Midbrain (tissue), 1 donor: ENCODE measurements at places on chromosomes 1 and 21.
A peak's percentile ranks its signal among the peaks of the same experiment; 100 is the strongest.

- DNase-seq: no peak
These were observed 97.1 kb downstream of the AK5 start for GRCh38 chr1:77378723-77379535.

- no peak for DNase-seq
These were observed 608.5 kb downstream of the SMYD3 start for GRCh38 chr1:245898581-245898980.

GRCh38 chr1:211343607-211344006 is 17.0 kb downstream of the TRAF5 start:
- no peak for DNase-seq

DNA sequence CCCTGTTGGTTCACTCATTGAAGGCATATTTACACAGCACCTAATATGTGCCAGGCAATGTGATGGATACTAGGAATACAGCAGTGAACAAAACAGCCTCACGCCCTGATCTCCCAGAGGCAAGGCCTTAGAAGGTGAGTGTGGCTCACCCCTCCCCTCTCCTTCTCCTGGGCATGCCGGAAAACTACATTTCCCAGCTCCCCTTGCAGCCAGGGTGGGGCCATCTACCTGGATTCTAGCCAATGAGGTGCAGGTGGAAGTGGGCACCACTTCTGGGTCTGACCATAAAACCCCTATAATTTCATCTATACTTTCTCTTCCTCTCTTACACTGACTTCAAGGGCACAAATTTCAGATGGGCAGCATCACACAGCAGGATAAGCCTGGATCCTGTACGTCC is 63.8 kb downstream of the FBXO2 start:
- DNase-seq: no peak

GRCh38 chr1:171204296-171204695 is 19.2 kb downstream of the FMO2 start:
- DNase-seq: no peak

DNA sequence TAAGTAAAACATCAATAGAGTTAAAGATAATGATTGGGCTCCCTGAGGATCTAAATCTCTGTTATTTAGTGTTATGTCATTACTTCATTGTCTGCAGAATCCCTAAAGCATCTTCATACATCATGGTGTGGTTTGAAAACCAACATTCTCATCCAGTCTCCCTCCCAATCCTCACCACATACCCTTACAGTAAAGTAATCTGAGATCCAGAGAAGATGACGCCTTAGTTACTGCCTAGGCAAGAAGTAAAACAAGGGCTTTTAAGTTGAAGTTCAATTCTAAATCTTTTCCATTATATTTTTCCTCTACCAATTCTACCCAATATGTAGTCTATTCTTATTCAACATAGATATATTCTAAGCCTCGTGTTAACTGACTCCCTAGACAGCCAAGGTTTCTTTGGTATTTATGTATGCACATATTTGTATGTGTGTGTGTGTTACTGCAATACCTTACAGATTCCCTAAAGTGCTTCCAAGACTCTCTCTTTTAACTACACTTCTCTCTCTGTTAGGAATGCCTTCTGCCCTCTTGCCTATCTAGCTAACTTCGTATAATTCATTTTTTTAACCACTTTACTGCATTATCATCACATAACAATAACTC is 17.3 kb downstream of the DPH5 start:
- DNase-seq: no peak

GRCh38 chr1:191582169-191582568 is 576.1 kb upstream of the RGS18 start:
- no peak for DNase-seq

GRCh38 chr21:44443891-44444285 is 11.4 kb upstream of the LRRC3 start:
- no peak for DNase-seq

DNA sequence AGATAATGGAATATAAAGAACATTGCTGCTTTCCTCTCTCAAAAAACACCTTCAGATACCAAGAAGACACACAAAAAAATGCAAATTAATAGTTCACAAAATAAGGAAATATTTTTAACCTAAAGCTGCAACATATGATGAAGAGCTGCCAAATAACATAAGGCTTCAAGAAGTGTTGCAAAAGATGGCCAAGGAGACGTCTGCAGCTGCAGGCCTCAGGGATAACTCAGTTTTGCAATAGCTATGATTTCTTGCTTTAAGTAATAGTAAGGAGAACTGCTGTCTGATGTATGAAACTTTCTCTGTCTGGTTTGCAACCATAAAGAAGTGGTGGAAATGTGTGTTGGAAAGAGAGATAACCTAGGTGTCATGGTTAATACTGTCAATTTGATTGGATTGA is 1237.5 kb downstream of the MRPL39 start:
- DNase-seq: no peak

DNA sequence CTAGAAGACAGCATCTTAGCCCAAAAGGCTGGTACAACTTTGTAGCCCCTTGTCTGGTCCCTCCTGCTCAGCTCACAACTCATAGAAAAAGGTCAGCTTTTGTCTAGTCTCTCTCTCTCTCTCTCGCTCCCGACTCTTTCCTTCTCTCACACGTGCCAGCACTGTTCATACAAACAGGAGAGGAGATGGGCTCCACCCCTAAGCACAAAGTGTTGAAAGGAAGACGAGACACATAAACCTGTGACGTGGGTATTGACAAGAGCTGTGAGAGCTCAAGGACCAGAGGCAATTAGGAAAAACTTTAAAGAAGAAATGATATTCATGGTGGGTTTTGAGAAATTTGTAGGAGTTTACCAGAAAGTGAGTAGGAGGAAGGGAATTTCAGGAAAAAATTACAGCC is 23.6 kb upstream of the KCNC4 start:
- no peak for DNase-seq

DNA sequence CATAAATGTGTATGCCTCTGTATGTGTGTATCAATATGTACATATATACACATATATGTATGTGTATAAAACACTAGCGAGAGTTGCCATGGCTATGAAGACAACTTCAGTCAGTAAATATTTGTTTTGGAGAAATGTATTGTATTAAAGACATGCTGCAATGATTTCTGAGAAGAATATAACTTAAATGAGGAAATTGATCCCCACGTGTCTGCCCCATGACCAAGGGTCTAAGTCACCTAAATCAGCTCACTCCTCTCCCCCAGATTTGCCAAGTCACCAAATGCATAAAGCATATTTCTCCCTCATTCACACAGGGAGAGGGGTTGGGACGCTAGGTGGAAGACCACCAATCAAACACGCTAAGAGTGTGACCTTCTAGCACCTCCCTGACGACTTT is 58.3 kb upstream of the LYST start:
- DNase-seq: no peak

- DNase-seq: no peak
These were observed 1103.3 kb upstream of the B3GALT2 start for GRCh38 chr1:194289569-194290266.

DNA sequence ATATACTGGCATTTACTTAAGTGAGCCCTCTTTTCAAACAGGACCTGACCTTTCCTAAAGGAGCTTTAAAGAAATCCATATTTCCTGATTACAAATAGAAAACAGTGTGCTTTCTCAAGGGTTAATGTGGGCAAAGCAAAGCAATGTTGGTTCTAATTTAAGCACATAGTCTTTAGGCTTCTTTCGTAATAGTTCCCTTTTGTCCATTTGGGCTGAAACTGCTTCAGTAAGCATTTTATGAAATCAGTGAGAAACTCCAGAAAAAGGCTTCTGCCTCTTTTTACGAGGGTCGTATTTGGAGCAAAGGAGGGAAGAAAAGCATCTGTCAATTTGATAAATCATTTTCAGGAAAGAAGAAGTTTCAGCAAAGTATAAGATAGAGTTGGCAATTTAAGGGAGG is 331.2 kb downstream of the KIF26B start:
- DNase-seq: peak; percentile 21

DNA sequence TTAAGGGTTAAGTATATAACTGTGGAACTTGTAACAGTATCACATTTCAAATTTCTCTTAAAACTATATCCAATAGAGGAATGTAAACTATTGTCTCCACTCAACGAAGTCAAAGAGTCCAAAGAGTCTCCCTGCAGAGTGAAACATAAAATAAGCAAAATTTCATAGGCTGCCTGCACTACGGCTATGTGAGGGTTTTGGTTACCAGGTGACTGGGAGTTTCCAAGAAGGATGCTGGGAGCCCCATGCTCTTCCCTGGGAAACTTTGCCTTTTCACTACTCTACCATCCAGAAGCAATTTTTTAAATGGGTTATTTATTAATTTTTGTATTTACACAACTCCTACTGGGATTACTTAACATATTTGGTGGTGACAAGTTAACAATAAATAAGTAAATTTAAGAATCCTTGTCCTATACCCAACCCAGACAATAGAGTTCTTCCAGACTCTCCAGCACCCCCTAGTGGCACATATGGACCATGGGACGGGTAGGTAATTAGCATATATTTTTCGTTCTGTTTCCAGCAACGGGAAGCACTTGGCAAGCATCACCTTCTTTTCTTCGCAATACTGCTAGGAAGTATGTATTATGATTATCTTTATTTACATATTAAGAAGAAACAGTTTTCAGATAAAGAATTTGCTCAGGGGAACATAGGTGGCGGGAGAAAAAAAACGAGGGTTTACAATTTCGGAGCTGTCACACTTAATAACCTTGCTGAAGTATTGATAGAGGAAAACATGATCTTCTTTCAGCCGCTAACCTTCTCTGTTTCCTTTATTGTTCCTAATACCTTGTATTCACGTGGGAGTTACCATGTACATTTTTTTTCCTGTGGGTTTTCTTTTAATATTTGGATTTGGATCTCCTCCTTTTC is 3.5 kb downstream of the FMO2 start:
- DNase-seq: peak; percentile 15

GRCh38 chr1:227548119-227548397 is 15.3 kb upstream of the ZNF678 start:
- no peak for DNase-seq

DNA sequence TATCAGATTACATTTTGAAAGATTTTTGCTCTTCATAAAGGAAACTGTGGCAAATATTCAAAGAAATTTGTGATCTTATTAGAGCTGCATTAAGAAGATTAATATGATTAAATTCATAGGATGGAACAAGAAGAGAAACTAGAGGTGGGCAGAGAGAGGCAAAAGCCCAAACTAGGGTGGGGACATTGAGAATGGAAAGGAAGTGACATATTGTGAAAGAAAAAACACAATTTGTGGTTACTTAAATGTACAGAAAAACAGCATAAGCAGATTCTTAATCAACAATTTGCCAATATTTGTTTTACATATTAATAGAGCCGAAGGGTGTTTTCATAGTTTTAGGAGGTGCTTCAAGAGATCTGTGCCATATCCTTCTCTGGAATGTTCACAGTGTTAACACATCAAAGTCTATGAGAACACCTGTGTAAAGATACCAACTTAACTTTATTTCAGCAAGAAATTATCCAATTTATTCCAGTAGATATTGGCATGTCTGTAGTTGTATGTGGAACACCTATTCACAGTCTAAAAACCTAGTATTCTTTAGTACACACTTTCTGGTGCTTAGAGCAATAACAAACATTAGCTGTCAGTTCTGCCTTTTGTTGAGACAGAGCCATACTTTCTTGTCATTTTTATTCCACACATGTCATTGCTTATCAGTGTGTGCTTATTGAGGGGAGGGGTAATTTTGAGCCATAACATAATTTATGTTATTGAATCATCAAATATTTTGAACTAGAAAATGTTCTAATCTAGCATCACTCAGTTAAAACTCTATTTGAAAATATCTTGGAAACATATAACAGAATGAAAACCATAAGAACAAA is 401.5 kb downstream of the PTPRC start:
- no peak for DNase-seq

GRCh38 chr1:3382326-3383057 is 72.0 kb upstream of the ARHGEF16 start:
- DNase-seq: no peak

GRCh38 chr1:110040548-110040947 is 6.1 kb downstream of the STRIP1 start:
- DNase-seq: no peak

DNA sequence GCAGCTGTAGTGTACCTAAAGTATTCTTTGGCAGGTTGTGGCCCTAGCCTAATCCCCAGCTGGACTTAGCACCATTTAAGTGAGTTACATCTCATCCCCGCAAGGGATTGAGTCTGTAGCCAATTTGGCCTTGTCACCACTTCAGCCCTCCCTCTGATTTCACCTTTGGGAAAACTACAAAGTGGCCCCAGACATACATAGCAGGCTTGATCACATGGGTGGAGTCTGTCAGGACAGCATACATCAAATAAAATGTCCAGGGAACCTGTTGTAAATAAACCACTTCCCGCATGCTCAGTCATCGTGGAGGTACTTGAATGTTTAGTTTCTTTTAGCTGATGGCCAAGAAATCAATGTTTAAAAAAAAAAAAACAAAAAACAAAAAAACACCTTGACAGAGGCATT is 142.5 kb downstream of the DHRS3 start:
- no peak for DNase-seq

DNA sequence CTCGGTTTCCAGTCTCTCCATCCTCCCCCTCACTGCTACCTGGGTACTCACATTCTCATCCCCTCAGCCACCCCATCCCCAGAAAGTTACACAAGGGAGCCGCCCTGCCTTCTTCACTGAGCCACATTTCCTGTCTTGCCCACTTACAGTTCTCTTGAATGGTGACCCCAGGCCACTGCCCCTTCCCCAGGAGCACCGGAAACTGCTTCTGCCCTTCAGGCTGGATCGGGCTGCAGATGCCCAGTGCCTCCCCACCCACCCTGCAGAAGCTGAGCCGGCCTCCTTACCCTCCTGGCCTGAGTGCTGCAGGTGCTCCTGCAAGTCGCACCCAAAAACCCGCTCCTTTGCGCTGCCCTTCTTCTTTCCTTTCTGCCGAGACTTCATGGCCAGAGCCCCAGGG is 450 bp downstream of the ARHGAP30 start:
- DNase-seq: no peak

DNA sequence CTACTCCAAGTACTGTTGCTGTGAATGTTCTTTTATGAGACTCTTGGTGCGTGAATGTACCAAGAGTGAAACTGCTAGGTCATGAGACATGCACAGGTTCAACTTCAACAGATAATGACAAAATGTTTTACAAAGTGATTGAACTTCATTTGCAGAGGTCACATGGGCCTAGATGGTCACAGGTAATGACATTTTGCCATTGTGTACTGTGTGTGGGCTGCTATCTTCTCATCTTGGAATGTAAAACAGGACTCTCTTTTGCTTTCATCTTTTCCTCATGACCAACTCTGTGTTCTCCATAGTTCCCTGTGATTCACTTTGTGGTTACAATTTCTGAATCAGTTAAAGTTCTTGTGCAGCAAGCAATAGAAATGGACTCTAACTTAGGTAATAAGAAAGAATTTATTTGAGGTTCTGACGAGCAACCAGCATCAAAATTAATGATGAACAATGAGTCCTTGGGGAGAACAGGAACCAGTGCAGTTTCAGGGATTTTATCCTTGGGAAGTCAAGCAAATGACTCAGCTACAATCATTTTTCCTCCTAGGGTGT is 16.2 kb upstream of the TSNAX start:
- DNase-seq: no peak
